ENCODE measurements at places on chromosomes 4 and X. TPM values are rescaled to one million over a fixed set of nuclear protein-coding genes. Genes with fewer than 3 reads are reported as not detected.

SH3RF1 gene
- total RNA-seq = 0.43 TPM

TMEM35A gene
- total RNA-seq = not detected

ZNF827 gene
- 22.8 TPM for total RNA-seq

BEND4 gene
- 0.52 TPM for total RNA-seq

GRCh38 chrX:119399772-119400101, 601 bp downstream of the SLC25A43 start:
- DNase-seq = no peak

GRCh38 chrX:13827298-13828090, 10.6 kb upstream of the GPM6B start:
- DNase-seq = no peak

DNA sequence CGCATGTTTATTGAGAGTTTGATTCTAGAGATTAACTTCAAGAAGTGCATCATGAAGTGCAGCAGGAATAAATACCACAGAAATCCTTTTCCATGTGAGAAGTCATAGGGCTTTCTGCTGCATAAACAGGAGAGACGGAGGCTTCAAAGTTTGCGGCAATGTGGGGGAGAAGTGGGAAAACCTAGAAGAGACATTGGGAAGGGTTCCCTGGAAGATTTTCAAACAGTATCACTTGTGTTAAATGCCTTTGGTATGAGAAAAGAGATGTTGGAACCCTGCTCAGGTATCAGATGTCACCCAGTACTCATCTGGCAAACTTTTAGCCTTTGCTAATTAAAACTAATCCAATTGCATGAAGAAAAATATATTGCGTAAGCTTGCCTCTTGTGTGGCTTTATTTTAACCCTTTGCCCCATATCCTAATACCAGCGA, 15.4 kb downstream of the NHS start:
- DNase-seq = no peak

DNA sequence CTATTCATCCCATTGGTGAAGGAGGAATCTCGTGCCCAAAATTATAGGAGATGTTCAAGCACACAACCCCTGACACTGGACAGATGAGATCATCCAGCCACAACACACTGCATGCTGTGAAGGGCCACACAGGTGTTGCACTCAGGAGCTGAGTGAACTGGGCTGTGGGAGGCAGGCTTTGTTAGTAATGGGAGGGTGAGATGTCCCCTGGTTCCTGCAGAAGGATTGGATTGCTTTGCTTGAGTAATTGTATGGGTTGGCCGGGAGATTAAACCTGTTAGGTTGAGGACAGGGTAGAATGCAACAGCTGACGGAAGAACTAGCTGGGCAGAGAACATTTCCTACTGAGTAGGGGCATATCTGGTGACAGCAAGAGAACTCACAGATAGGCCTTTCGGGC, 152.2 kb downstream of the TACR3 start:
- no peak for DNase-seq

DNA sequence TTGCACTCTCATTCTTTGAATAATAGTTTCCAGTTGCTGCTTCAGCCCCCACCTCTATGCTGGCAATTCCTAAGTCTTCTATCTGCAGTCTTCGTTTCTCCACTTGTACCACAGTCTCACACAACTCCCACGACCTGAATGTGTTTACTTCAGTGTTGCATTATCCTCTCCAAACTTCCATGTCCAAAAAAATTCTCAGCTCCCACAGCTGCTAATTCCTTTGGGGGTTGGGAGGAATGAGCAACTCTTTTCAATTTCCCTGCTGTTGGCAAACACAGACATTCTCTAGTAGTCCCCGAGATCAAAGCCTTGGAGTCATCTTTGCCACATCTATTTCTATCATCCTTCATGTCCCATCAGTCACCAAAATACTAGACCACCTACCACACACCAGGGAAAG, 14.4 kb upstream of the CDS1 start:
- DNase-seq = no peak

DNA sequence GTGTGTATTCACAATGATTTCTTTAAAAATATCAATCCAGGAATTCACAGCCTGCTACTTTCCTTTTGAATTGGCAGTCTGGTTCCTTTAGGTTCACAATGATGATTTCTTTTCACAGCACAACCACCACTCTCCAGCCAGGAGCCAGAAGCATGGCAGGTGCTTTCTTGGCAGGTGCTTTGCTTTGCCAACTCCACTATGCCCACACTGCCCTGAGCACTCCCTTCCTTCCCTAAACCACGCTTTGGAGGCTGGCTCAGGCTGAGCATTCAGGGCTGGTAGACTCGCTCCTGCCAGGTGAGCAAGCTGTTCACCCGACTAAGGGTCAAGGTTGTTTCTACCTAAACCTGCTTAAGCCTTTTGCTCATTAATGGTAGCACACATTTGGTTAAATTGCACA, 184.5 kb downstream of the SH3KBP1 start:
- no peak for DNase-seq

GRCh38 chr4:135354876-135355275, 1153.3 kb upstream of the PABPC4L start:
- DNase-seq = no peak

GRCh38 chrX:17629519-17629918, 107.8 kb upstream of the SCML1 start:
- DNase-seq = no peak

- DNase-seq = no peak
Measured at GRCh38 chrX:4909348-4909747, 1195.9 kb upstream of the PRKX start.

- DNase-seq = no peak
Measured at GRCh38 chr4:15444879-15445547, 17.2 kb downstream of the C1QTNF7 start.

- DNase-seq = no peak
Measured at GRCh38 chr4:156559346-156559745, 412.3 kb downstream of the PDGFC start.

Measured in activated T-cell treated with anti-CD3 and anti-CD28 coated beads, Interleukin-2, amount 50 U/mL, for 4 hours (primary cell).